ENCODE measurements at places on chromosomes 16 and 17.

DNA sequence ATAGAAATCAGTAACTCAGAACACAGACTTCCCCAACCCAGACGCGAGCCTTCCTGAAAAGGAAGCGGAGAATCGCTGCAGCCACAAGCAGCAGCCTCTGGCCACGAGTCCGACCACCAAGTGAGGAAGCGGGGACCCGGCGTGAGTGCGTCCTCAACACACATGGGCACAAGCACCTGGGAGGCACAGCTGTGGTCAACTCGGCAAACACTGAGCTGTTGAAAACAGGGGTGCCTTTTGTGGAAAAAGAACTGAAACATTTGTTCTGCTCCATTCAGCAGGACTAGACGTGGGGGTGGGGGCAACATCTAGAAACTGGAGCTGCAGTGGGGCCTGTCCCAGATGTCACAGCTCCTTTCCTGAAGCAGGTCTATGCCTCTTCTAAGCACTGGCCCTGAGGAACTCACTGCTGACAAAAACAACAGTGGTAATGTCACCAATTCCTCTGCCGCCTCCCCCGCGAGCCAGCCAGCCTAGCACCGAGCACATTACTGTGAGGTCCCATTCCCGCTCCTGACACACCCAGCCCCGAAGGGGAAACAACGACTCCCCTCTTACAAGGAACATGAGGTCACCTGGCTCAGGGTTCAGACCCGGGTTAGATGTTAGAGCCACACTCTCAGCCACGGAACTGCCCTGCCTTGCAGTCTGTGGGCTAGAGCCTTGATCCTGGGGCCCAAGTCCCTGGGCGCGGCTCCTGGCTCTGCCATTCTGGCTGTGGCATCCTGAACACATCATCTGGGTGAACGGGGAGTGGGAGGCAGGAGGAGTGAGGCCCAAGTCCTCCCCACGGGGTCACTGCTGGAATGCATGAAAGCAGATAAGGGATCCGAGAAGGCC lies 29.0 kb downstream of the KDM8 start:
- DNase-seq, result no peak

GRCh38 chr17:77493238-77493820 lies 352.6 kb downstream of the SEC14L1 start:
- no peak for DNase-seq

DNA sequence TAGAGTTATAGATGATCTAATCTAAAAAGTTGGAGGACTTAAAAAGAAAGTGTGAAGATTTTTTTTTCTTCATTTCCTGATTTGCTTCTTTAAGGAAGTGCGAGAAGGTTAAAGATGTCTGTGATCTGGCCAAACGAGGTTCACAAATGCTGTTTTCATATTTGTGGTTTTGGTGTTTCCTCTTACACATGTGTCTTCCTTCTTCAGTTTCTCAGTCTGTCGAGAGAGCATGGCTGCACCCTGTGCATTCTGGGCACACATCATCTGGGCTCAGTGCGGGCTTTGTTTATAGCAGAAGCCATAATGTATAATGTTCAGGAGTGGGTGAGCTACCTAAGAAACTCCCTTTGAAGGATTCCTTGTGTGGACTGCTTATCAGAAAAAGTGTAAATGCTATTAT lies 260.4 kb upstream of the TBX2 start:
- no peak for DNase-seq

DNA sequence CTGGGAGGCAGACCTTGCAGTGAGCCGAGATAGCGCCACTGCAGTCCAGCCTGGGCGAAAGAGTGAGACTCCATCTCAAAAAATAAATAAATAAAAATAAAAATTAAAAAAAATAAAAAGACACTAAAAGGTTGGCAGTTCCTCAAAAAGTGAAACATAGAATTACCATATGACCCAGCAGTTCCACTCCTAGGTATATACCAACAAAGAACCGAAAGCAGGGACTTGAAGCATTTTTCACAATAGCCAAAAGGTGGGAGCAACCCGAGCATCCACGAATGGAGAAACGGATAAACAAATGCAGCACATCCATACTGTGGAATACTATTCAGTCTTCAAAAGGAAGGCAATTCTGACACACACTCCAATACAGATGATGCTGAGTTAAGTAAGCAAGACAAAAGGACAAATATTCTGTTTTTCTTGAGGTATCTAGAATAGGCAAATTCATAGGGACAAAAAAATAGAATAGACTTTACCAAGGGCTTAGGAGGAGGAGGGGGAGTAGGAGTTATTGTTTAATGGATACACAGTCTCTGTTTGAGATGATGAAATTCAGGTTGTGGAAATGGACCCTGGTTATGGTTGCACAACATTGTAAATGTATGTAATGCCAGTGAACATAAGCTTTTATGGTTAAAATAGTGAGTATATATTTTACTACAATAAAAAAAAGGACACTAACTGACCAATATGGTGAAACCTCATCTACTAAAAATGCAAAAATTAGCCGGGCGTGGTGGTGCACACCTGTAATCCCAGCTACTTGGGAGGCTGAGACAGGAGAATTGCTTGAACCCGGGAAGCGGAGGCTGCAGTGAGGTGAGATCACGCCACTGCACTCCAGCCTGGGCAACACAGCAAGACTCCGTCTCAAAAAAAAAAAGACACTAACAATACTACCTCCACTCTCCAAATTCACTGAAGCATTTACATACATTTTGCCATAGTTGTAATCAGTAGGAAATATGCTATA lies 27.0 kb upstream of the SLC35B1 start:
- no peak for DNase-seq

DNA sequence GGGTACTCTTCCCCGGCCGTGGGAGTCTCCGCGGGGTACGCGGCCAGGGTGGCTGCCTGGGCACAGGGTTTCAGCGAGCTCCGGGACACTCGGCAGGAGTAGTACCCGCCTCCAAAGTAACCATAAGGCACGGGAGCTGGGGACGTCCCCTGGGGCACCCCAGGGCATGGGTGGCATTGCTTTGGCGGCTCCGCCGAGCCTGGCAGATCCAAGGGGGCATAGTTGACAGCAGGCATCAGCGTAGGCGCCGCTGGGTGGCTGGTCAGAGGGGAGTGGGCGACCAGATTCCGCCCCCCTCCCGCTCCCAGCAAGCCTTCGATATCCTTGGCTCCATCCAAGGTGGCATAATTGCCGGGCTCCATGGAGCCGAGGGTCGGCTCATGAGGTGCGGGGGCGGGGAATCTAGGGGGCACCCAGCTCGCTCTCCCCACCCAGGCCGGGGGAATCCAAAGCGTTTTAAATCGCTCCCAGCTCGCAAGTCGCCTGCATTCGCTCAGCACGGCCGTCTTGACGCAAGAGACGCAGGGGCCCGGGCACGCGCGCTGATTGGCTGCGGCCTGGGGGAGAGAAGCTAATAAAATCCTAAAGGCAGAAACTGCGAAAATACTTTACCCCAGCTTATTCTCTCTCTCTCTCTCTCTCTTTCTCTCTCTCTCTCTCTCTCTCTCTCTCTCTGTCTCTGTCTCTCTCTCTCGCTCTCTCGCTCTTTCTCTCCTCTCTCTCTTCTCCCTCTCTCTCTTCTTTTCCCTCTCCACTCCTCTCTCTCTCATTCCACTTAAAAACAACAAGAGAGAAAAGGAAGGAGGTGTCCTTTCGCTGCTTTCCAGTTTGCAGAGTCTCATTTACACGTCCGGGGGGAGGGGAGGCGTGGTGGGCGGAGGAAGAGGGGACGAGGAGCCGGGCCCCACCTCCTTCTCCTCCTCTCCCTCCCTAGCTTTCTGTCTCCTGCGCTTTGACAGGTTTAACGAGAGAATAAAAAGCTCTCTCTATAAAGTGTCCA lies at the start of gene HOXB13:
Gene HOXB13, minus strand, starts transcription at position 519 of the 1,000 bp plus-strand sequence. Its CDS starts 157 bp downstream, at position 362.
- no peak for DNase-seq

GRCh38 chr17:2042933-2043332 lies 1.1 kb downstream of the OVCA2 start:
- DNase-seq, result no peak

DNA sequence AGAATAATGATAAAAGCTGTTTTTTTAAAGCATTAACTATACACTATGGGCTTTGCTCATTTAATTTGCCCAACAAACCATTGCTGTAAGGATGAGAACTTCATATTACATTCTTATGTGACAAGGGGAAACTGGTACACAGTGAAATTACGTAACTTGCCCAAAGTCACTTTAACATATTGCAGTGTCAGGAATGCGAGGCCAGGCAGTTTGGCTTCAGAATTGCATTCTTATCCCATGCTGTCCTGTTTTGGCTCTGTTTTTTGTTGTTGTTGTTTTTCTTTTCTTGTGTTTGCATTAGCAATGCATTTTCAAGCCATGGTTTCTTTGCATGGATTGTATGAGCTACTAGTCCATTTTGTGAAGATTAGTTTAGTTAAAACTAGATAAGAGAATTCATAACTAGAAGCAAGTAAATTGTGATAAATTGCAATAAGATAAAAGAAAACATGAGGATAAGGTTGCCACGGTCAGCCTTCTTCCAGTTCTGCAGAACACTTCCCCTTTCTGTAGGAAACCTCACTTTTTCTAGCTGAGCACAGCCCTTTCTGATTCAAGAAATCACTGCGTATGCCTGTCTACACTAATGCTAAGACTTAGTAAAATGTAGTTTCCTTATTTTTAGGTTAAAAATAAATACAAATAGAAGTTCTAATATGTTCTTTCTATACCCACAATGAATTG lies 221.3 kb upstream of the KCNJ16 start:
- no peak for DNase-seq

GRCh38 chr17:50117202-50118051 lies 12.5 kb downstream of the SAMD14 start:
- DNase-seq, result peak; percentile 80

- DNase-seq, result no peak
Measured at GRCh38 chr17:81409190-81409935, 14.1 kb downstream of the BAHCC1 start.

- DNase-seq, result no peak
Measured at GRCh38 chr16:77739559-77739892, 17.2 kb downstream of the NUDT7 start.

DNA sequence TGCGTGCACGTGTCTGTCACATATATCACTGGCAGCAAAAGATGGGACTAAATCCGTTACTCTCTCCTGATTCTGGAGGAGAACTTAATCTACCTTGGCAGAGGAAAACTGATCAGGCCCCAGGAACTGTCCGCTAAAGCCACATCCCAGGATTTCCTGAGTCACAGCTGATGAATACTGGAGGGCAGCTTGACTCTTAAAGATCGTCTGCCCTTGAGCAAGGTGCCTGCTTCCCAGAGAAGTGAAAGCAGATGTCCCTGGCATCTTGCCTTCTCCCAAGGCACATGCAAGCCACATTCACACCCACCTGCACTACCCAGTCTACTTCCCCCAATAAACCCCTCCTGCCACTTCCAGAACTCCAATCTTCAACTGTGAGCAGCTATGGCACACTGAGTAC lies 99.8 kb downstream of the CPPED1 start:
- DNase-seq, result no peak

DNA sequence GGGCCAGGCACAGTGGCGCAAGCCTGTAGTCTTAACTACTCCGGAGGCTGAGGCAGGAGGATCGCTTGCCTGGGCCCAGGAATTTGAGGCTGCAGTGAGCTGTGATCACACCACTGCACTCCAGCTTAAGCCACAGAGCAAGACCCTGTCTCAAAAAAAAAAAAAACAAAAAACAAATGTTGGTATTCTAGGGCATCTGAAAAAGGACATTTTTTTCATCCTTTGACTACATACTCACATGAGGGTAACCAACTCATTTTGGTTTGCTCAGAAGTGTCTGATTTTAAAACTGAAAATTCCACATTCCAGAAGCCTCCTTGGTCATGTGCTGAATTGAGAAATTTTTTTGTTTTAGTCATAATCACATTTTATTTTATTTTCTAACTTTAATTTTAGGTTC lies 12.7 kb upstream of the C16orf82 start:
- DNase-seq, result no peak

- no peak for DNase-seq
Measured at GRCh38 chr17:41739661-41740352, 5.4 kb upstream of the HAP1 start.

DNA sequence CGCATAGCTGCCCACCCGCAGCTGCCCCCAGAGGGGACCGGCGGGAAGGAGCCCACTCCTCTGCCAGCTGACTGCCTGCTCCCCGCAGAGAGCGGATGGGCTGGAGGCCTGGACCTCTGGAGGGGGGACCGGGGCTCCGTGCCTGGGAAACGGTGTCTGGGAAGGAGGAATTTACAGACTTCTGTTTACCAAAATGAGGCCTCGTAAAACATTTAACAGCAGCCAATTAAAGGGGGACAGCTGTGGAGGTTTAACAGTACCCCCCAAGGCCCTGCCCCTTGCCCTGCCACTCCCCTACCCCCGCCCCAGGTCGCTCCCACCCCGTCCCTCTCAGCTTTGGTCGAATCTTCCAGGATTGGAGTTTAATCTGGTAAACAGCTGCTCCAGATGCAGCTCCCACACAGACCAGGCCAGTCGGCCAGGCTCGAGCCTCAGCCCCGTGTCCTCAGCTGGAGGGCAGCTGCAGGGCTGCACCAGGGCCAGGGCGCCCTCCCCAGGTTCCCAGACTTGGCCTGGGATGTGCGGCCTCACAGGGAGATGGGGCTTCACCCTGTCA lies 41.1 kb downstream of the BAHCC1 start:
- no peak for DNase-seq

DNA sequence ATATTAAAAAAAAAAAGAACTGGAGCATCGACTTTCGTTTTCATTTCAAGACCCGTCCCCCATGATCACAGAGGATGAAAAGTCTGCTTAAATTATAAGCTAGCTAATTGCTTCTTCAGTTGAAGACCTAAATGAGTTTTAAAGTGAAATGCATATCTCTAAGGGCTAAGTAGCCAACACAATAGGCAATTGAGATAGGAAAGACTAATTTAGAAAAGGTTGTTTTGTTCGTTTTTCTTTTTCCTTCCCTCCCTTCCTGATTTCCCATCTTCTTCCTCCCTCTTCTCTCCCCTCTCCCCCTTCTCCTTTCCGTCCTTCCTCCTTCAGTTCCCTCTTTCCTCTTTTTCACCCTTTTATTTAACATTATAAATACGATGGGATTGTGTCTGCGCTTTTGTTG lies 377.2 kb downstream of the WWOX start:
- no peak for DNase-seq

GRCh38 chr17:77422748-77423113 lies 282.0 kb downstream of the SEC14L1 start:
- no peak for DNase-seq

DNA sequence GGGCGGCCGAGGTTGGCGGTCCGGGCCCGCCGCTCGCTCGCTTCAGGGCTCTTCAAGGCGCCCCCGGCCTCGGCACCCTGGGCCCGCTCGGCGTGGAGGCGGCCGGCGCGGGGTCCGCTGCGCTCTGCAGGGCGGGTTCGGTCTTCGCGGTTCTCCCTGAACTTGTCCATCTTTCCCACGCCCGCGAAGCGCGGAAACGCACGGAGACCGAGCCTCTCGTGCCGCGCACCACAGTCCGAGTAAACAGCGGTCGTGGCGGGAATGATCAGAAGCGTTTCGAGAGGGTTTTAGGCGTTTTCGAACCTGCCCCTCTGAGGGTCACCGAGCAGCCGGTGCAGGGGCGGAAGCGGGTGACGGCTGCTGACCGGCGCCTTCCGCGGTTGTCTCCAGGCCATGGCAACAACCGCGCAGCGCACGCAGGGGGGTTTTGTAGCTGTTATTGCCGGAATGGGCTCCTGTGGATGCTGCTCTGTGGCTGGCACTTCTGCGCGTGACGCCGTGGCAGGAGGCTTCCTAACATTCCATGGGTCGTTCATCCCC lies 414 bp downstream of the NARF start:
- peak; percentile 52 for DNase-seq

- DNase-seq, result no peak
Measured at GRCh38 chr17:77045441-77046041, 95.2 kb upstream of the SEC14L1 start.

- no peak for DNase-seq
Measured at GRCh38 chr16:89323120-89323960, 105.8 kb downstream of the ZNF778 start.

- DNase-seq, result no peak
Measured at GRCh38 chr16:15811481-15812400, 45.1 kb downstream of the MYH11 start.

Data from endothelial cell (in vitro differentiated cells).